H9 (cell line): ENCODE measurements at places on chromosomes 2 and 18. TPM values are rescaled to one million over a fixed set of nuclear protein-coding genes. Genes with fewer than 3 reads are reported as not detected.

DNA sequence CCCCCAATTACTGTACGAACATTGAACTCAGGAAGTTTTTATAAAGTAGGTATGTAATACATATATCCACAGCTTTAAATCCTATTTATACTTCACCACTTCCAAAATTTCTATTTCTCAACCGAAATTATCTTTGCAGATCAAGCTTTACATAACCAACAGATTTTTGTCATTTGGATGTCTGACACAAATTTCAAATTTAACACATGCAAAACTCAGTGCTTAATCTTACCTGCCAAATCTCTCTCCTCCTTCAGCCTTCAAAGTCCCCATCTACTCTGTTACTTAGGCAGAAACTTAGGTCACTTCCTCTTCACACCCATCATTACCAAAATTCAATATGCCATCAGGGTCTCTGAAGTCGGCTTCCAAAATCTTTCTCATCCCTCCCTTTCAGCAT, 990.1 kb upstream of the NRXN1 start:
- H3K4me3 ChIP-seq: no peak overlapping the region
- peaks cover under 1% of the 10 kb centered on the region; the same call in 2 of the 3 replicates for H3K36me3 ChIP-seq
- no peak for DNase-seq
- no peak overlapping the region for H3K27ac ChIP-seq

GRCh38 chr18:76432274-76432755, 62.7 kb downstream of the ZNF516 start:
- no peak overlapping the region for H3K27ac ChIP-seq
- H3K4me3 ChIP-seq: no peak overlapping the region
- no peaks in the 10 kb centered on the region for H3K4me1 ChIP-seq
- H3K27me3 ChIP-seq: no peaks in the 10 kb centered on the region

GRCh38 chr2:232569541-232569940, 19.1 kb downstream of the EIF4E2 start:
- H3K4me3 ChIP-seq: no peak overlapping the region
- no peaks in the 10 kb centered on the region for H3K4me1 ChIP-seq
- peaks cover 39% of the 10 kb centered on the region; the same call in 2 of the 3 replicates for H3K36me3 ChIP-seq

GRCh38 chr2:86781363-86781762, 9.3 kb downstream of the CD8A start:
- H3K27ac ChIP-seq: no peak overlapping the region
- no peak for DNase-seq
- no peaks in the 10 kb centered on the region for H3K36me3 ChIP-seq
- no peak overlapping the region for H3K4me3 ChIP-seq
- H3K27me3 ChIP-seq: no peaks in the 10 kb centered on the region

DNA sequence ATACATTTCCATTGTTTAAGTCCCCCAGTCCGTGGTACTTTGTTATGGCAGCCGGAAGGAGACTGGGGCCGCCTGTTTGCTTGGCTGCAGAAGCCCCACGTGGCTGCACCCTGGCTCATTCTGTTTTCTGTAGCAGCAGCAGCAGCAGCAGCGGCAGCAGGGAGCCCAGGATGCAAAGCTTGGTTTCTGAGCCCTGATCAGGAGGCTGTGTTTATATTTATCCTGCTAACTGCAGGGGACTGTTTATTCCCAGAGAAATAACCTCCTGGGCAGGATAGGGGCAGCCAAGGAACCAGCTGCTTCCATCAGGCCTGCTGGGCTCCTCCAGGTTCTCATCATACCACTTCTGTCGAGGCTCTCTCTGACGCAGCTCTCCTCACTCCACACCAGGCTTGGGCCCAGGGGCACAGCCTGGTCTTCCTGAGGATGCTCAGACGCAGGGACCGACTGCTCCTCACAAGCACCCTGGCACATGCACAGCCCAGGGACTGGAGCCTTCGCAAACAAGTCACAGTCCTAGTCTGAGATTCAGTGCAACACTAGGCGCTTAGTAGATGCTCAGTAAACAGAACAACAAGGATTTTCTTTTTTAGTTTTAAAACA, 139.0 kb downstream of the MSH2 start:
- H3K4me3 ChIP-seq: no peak overlapping the region
- no peak overlapping the region for H3K27ac ChIP-seq
- H3K27me3 ChIP-seq: no peaks in the 10 kb centered on the region
- H3K36me3 ChIP-seq: peaks cover 29% of the 10 kb centered on the region
- no peak for DNase-seq

DNA sequence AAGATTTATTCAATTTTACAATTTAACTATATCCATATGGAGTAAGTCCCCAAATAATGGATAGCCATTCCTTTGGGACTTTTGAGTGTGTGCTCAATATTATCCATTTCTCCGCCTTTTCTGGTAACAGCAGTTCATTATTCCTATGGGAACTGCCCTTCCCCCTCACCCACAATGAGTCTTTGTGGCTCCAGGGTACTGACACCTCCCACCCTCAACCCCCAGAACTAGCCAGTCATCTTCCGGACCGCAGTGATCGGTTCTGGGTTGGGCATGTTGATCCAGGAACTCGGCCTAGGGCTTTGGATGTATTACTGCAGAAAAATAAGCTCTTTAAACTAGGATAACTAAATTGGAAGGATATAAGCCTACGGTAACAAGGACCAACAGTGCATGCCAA, 45.4 kb upstream of the CCDC150 start:
- peak overlapping the region; percentile 78; the same call in 1 of the 2 replicates for H3K4me3 ChIP-seq
- H3K4me1 ChIP-seq: no peaks in the 10 kb centered on the region; the same call in 1 of the 2 replicates
- no peak overlapping the region for H3K27ac ChIP-seq
- no peaks in the 10 kb centered on the region for H3K36me3 ChIP-seq

DNA sequence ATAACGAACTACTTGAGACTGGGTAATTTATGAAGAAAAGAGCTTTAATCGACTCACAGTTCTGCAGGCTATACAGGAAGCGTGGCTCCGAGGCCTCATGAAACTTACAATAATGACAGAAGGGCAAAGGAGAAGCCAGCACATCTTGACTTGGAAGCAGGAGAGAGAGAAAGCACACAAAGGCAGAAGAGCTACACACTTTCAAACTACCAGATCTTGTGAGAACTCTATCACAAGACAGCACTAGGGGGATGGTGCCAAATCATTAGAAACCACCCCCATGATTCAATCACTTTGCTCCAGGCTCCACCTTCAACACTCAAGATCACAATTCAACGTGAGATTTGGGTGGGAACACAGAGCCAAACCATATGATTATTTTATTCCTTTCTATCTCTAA, 655.9 kb upstream of the SYT4 start:
- no peak for DNase-seq
- H3K36me3 ChIP-seq: no peaks in the 10 kb centered on the region
- no peaks in the 10 kb centered on the region for H3K27me3 ChIP-seq
- H3K27ac ChIP-seq: no peak overlapping the region

DNA sequence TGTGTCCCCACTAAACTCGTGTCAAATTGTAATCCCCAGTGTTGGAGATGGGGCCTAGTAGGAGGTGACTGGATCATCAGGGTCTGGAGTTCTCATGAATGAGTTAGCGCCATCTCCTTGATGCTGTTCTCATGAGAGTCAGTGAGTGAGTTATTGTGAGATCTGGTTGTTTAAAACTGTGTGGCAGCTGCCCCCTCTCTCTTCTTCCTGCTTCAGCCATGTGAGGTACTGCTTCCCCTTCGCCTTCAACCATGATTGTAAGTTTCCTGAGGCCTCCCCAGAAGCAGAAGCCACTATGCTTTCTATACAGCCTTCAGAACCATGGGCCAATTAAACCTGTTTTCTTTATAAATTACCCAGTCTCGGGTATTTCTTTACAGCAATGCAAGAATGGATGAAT, 50.4 kb downstream of the AP1S3 start:
- no peaks in the 10 kb centered on the region for H3K27me3 ChIP-seq
- H3K4me1 ChIP-seq: 0 out of 2 replicates have a peak, but pooled peaks cover 3% of the 10 kb centered on the region
- no peaks in the 10 kb centered on the region for H3K36me3 ChIP-seq
- no peak overlapping the region for H3K27ac ChIP-seq
- no peak overlapping the region for H3K4me3 ChIP-seq

- no peak overlapping the region for H3K27ac ChIP-seq
- no peaks in the 10 kb centered on the region for H3K36me3 ChIP-seq
- no peaks in the 10 kb centered on the region for H3K27me3 ChIP-seq
- DNase-seq: no peak
- no peaks in the 10 kb centered on the region for H3K4me1 ChIP-seq
- H3K4me3 ChIP-seq: no peak overlapping the region
These were observed 4.9 kb upstream of the TMEM200C start for GRCh38 chr18:5900262-5900661.

- no peak overlapping the region for H3K4me3 ChIP-seq
- DNase-seq: no peak
- H3K27me3 ChIP-seq: peaks cover 89% of the 10 kb centered on the region
- H3K27ac ChIP-seq: no peak overlapping the region
- H3K36me3 ChIP-seq: no peaks in the 10 kb centered on the region
These were observed 8.4 kb downstream of the HOXD8 start for GRCh38 chr2:176137906-176138305.

DNA sequence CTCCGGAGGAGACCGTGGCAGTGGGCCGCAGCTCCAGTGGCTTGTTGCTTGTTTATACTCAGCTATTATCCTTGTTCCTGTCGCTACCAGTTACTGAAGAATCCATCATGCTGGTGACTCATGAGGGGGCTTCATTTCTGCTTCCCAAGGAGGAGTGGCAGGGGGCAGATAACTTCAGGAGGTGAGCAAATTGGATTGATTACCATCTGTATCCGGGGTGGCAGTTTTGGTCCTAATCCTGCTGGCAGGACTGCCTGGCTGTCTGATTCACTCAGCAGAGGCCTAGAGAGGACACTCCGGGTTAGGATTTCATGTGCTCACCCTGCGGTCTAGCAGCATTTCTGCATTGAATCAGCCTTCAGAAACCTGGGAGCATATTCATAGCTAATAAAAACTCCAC, 230.0 kb downstream of the ACTR3 start:
- no peaks in the 10 kb centered on the region for H3K27me3 ChIP-seq
- DNase-seq: no peak
- H3K36me3 ChIP-seq: no peaks in the 10 kb centered on the region
- peaks cover 8% of the 10 kb centered on the region; the same call in 1 of the 2 replicates for H3K4me1 ChIP-seq
- no peak overlapping the region for H3K4me3 ChIP-seq
- H3K27ac ChIP-seq: no peak overlapping the region

GRCh38 chr2:172288603-172289002, 138.8 kb upstream of the ITGA6 start:
- H3K27me3 ChIP-seq: no peaks in the 10 kb centered on the region
- no peak for DNase-seq
- H3K27ac ChIP-seq: no peak overlapping the region
- H3K36me3 ChIP-seq: no peaks in the 10 kb centered on the region; the same call in 2 of the 3 replicates
- H3K4me1 ChIP-seq: peaks cover 15% of the 10 kb centered on the region; the same call in 1 of the 2 replicates
- H3K4me3 ChIP-seq: no peak overlapping the region

DNA sequence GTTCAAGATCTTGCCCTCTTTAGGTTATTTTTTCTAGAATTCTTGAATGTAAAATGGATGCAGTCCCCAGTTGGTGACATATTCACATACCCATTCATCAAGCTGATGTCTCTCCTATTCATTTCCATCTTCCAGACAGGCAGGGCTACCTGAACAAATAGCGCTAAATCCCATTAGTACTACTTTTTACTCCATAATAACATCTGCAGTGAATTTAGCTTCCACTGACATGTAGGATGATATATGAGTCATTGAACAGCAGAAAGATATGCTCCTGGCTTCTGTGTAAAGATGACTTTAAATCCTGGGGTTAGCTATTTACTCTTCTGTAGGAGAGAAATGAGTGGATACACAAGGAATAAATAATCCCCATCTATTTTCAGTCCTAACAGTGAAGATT, 194.7 kb downstream of the RND3 start:
- no peak overlapping the region for H3K4me3 ChIP-seq
- H3K27ac ChIP-seq: no peak overlapping the region
- DNase-seq: no peak
- H3K27me3 ChIP-seq: no peaks in the 10 kb centered on the region
- H3K4me1 ChIP-seq: no peaks in the 10 kb centered on the region
- H3K36me3 ChIP-seq: no peaks in the 10 kb centered on the region; the same call in 1 of the 2 replicates

- peaks cover 3% of the 10 kb centered on the region; the same call in 1 of the 2 replicates for H3K4me1 ChIP-seq
These were observed 72.2 kb upstream of the MEIS1 start for GRCh38 chr2:66362701-66363100.

DNA sequence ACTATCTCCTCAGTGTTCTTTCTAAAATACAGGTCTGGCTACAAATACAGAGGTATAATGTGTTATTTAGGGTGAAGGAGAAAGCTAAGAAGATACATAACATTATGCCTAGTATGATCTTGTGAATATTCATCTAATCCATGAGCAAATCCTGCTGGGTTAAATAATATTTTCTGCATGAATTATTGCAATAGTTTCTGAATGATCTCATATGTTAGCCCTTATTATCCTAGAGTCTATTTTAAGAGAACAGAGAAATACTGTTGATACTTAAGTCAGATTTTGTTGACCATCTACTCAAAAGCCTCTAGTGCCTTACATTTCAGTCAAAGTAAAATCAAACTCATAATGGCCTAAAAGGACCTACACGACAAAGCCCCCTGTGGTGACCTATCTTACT, 382.3 kb downstream of the FIGN start:
- no peak overlapping the region for H3K4me3 ChIP-seq
- DNase-seq: no peak
- H3K27ac ChIP-seq: no peak overlapping the region
- H3K27me3 ChIP-seq: no peaks in the 10 kb centered on the region
- H3K4me1 ChIP-seq: no peaks in the 10 kb centered on the region

- no peaks in the 10 kb centered on the region for H3K27me3 ChIP-seq
- no peaks in the 10 kb centered on the region for H3K36me3 ChIP-seq
- no peak for DNase-seq
- no peaks in the 10 kb centered on the region for H3K4me1 ChIP-seq
- H3K4me3 ChIP-seq: no peak overlapping the region
These were observed 3.4 kb upstream of the CKAP2L start for GRCh38 chr2:112767693-112768330.

DNA sequence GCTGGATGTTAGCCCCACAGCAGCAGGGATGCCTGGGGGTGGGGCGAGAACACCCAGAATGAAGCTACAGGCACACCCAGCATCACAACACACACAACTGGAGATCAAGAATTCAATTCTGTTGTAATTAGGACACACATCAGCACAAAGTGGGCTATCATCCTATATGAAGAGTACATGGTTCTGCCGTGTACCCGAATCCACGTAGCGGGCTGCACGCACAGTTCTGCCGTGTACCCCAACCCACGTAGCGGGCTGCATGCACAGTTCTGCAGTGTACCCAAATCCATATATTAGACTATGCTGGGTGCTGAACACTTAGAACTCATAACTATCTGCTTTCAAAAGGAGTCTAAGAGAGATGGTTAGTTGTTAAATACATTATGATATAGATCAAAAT, 86.5 kb downstream of the EIPR1 start:
- peaks cover 6% of the 10 kb centered on the region for H3K36me3 ChIP-seq
- H3K4me3 ChIP-seq: no peak overlapping the region
- DNase-seq: no peak
- H3K27me3 ChIP-seq: no peaks in the 10 kb centered on the region
- no peak overlapping the region for H3K27ac ChIP-seq
- H3K4me1 ChIP-seq: no peaks in the 10 kb centered on the region

GRCh38 chr2:214839464-214839863, 30.0 kb upstream of the BARD1 start:
- H3K4me3 ChIP-seq: no peak overlapping the region
- H3K27me3 ChIP-seq: no peaks in the 10 kb centered on the region
- H3K4me1 ChIP-seq: peaks cover 5% of the 10 kb centered on the region; the same call in 1 of the 2 replicates
- no peak for DNase-seq
- peaks cover 10% of the 10 kb centered on the region for H3K36me3 ChIP-seq

The POMC gene
- 1.6 and 2.5 TPM in 2 replicates for total RNA-seq

The ARHGAP15 gene
- total RNA-seq: not detected in 2 replicates

The BCS1L gene
- total RNA-seq: 39.1 and 44.1 TPM in 2 replicates

The HAT1 gene
- 73.0 and 75.0 TPM in 2 replicates for total RNA-seq

The GPR17 gene
- total RNA-seq: 0.35 TPM in 1 of 2 replicates, not detected in the other

The COLEC11 gene
- total RNA-seq: 0.39 TPM in 1 of 2 replicates, not detected in the other

The ZNF236 gene
- total RNA-seq: 16.0 and 17.7 TPM in 2 replicates

The HOXD13 gene
- total RNA-seq: not detected in 2 replicates

The CIB4 gene
- not detected in 2 replicates for total RNA-seq

The VWA3B gene
- not detected in 2 replicates for total RNA-seq

The DYNAP gene
- total RNA-seq: 2.3 and 2.5 TPM in 2 replicates

The UPP2 gene
- not detected in 2 replicates for total RNA-seq
